ENCODE measurements at places on chromosomes 7 and 10.

DNA sequence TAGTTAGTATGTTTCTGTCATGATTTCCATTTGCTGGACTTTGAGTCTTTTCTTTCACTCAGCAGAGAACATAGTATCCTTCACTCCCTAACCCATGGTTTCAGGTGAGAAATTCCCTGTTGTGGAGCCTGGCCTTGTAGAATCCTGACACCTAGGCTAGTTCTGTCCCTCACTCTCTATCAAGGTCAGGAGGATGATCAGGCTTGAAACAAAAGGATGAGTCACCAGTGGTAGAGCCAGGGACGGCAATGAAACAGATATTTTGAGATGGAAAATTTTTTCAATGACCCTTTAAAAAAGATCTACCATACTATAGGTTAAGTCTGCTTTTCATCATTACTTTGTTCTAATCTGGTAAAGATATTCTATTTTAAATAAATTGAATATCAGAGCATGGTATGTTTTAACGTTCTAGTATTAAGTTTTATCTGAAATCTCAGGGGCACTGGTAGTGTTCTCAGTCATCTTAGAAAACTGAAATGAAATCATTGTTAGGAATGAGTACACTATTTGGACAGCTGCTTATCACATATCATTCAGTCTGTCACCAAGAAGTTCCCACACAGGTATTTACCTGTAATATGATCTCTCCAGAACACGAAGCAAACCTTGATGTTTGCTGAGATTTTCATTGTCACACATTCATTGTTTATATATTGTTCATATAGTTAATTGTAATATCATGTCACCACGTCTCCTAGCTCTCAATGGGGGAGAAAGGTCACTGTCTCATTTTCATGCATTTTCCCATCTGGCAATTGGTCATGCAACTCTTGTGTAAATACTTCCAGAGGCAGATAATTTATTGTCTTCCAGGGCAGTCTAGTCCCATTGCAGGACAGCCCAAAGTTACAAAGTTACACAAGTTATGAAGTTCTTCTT, 299.9 kb upstream of the LRRTM3 start:
- no peak for DNase-seq

GRCh38 chr10:926075-926698, 5.3 kb downstream of the LARP4B start:
- DNase-seq, result peak; percentile 42

GRCh38 chr7:135759532-135759931, 10.9 kb upstream of the FAM180A start:
- DNase-seq, result peak; percentile 89

- DNase-seq, result no peak
Observed at GRCh38 chr7:568031-568951, 48.6 kb upstream of the PDGFA start.

GRCh38 chr7:108088729-108089128, 41.4 kb downstream of the LAMB4 start:
- peak; percentile 65 for DNase-seq

DNA sequence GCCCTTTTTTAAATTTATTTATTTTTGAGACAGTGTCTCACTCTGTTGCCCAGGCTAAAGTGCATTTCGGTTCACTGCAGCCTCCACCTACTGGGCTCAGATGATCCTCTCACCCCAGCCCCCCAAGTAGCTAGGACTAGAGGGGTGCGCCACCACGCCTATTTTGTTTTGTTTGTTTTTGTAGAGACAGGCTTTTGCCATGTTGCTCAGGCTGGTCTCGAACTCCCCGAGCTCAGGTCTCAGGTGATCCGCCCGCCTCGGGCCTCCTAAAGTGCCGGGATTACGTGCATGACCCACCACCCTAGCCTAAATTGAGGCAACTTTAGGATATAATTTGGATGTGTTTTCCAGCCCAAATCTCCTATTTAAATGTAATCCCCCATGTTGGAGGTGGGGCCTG, 805 bp downstream of the ZNF736 start:
- no peak for DNase-seq

DNA sequence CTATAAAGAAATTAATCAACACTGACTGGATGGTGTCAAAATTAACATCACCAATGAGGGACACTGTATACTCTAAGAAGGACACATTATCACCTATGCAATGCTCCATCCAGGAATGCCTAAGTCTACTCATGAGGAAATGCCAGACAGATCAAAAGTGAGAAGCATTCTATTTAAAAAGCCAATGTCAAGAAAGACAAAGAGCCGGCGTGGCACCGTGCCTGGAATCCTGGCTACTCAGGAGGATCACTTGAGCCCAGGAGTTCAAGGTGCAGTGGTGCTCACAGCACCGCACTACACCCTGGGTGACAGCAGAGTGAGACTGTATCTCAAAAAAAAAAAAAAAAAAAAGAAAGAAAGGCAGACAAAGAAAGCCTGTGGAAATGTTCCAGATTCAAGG, 45.5 kb upstream of the ANAPC16 start:
- no peak for DNase-seq

DNA sequence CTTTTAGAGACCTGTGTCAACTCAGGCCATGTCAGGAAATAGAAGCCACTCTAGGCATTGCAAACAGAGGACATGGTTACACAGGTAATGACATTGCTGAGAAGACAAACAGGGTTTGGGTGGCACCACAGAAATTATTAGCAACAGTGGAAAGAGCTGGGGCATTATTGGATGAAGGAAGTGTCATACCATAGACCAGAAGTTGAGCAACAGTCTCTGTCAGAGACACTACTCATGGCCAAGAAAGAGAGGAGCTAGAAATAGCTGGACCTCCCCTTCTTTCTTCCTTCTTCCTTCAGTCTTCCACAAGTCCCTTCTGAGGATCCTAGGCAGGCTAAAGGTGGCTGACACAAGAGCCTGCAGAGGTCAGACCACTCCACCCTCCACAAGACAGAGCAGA, 4.2 kb upstream of the LIPA start:
- DNase-seq, result no peak

GRCh38 chr7:94602181-94602580, 53.8 kb downstream of the SGCE start:
- no peak for DNase-seq

- DNase-seq, result no peak
Observed at GRCh38 chr10:50874723-50875122, 10.7 kb downstream of the A1CF start.

DNA sequence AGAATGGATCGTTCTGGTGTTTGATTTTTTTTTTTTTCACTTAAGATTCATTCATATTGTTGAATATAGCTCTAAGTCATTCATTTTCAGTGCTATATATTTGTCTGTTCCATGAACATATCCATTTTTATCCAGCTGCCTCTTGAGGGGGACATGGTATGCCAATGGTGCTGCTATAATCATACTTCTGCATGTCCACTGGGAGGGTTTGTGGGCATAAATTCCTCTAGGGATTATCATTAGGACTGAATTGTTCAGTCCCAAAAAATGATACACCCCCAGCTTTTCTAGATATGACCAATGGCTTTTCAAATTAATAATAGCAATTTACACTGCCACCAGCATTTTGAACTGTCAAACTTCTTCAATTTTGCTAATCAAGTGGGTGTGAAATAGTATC, 41.1 kb downstream of the CAV1 start:
- no peak for DNase-seq

DNA sequence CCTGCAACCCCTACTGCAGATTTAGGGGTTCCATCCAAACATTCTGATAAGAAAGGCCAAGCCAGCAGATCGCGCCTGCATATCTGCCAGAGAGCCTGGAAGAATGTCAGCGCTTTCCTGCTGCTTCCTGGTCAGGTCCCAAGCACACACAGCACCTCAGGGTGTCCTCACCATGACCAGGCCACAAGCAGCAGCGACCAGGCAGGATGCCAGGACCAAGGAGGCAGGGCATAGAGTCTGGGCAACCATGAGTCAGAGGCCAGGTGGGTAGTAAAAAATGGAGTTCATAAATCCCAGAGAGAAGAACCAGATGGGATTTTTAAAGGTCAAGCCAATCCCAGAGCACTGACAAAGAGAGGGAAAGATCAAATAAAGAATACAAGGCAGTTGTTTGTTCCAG, 5.5 kb upstream of the FAM131B start:
- DNase-seq, result no peak

GRCh38 chr7:103113164-103113563, 35.7 kb downstream of the NAPEPLD start:
- peak; percentile 70 for DNase-seq

DNA sequence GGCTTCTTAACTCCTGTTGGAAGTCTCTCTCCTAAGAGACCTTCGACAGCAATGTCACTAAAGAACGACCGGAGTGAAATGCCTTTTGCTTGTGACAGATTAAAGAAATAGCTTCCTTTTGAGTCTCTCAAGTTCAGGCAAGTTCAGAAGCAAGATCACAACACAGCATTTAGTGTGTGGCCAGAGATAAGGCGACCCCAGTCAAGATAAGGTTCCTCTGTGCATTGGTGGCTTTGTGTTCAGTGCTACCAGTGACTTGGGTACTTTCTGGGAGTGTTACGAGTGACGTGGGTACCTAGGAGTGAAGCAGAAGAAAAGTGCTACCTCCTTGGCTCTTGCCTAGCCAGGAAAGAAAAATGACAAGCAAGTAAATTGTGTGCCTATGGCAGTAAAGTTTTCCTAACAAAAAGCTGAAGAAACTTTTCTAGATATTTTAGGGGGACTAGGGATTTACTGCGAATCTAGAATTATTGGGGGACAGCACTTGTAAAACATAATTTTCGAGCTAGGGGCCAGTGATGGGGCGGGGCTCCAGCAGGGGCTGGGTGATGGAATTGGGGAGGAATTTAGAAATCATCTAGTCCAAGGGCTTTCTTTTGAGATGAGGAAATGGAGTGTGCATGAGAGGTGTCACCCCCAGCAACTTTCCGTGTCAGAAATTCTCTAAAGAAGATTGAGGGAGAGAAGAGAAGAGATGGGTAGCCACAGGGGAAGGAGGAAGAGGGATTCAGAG, 191.9 kb upstream of the LYZL2 start:
- no peak for DNase-seq

DNA sequence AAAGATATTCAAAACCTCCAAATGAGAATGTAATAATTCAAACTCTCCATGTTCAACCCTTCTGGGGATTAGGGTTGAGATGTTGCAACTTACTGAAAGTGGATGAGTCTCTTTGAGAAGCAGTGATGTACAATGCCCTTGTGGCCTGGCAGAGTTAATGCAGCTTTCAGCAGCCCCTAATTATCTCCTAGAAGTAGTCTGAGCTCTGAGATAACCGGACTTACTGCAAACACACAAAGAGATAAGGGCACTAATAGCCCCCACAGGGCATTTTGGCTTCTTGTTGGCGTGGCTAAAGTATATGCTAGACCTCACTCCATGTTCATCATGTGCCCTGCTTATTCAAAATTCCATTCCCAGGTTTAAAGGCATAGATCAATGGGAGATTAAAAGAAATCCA, 404.7 kb downstream of the NEBL start:
- peak; percentile 83 for DNase-seq

DNA sequence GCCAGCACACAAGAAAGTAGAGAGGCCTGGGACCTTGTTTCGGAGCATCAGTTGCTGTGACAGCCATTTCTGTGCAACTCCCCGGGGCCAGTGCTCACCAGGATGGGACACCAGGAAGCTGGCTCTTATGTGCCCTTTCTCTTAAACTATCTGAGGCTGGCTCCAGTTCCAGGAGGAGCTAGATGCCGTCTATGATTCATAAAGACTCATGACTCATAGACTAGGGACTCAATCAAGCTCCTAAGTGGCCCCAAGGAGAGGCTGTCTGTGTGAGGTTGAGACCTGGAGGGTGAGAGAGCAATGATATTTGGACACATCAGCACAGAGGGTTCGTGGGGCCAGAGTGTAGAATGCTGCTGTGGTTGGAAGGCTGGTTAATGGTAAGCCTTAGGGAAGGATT, 580.1 kb downstream of the CCSER2 start:
- no peak for DNase-seq

- no peak for DNase-seq
Observed at GRCh38 chr7:42283553-42283952, 46.5 kb upstream of the GLI3 start.

GRCh38 chr7:37267251-37267650, 181.4 kb downstream of the ELMO1 start:
- no peak for DNase-seq
